Esophagus muscularis mucosa (tissue), 4 donors: ENCODE measurements at places on chromosomes 12 and 14.

GRCh38 chr12:91778938-91779400, 366.7 kb downstream of the BTG1 start:
- H3K27me3 ChIP-seq: no peaks in the 10 kb centered on the region
- H3K4me1 ChIP-seq: peaks cover 17% of the 10 kb centered on the region
- H3K4me3 ChIP-seq: no peak overlapping the region

DNA sequence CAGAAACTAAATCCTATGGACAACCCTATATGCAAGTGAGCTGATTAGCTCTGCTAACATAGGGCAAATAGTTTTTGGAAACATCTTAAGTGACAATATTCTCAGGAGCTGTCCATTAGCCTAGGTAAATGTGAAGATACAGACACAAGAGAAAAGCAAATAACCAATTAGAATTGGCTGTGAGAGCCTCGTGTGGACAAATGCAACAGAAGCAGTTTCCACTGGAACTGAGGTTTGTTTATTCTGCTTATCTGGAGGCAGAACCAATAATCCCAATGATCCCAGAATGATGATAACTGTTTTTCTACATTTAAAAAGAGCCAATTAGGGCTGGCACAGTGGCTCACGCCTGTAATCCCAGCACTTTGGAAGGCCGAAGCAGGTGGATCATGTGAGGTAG, 43.2 kb upstream of the YAF2 start:
- H3K4me3 ChIP-seq: no peak overlapping the region
- no peak overlapping the region for H3K27ac ChIP-seq

DNA sequence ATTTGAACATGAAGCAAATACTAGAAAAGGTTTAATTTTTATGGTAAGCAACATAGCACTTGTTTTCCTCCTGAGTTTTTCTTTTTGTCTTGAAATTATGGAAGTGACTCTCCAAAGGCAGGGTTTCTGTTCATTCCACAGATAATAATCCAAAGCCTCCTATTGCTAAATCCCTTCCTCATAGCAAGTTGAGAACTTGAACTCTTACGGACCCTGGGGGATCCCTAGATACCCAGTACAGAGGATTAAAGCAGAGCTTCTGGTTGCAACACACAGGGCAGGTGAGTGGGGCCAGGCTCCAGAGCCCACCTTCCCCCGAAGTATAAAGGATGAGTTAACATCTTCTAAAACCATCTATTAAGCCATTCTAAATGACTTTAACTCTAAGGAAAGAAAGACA, 294.1 kb downstream of the RMST start:
- H3K36me3 ChIP-seq: no peaks in the 10 kb centered on the region
- peak overlapping the region; percentile 68 for H3K27ac ChIP-seq

DNA sequence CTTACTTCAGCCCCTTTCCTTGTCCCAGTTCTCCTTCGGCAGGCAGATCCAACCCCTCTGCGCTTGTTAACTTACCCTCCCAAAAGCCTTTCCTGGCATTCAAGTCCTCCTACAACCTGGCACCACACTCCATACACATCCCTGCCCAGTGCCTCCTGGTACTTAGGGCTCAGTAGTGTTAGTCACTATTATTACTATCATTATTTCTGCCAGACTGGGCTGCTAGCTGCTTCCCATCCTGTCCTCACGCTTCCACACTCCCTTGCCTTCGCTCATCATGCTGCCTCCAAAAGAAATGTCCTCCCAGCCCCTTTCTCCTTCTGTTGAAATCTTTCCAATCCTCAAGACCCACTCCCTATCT, 1.6 kb upstream of the HDAC7 start:
- H3K36me3 ChIP-seq: no peaks in the 10 kb centered on the region
- H3K4me1 ChIP-seq: peaks cover 81% of the 10 kb centered on the region
- H3K27ac ChIP-seq: peak overlapping the region; percentile 92
- H3K4me3 ChIP-seq: peak overlapping the region; percentile 76
- DNase-seq: no peak

- no peak for DNase-seq
- no peaks in the 10 kb centered on the region for H3K36me3 ChIP-seq
- H3K27ac ChIP-seq: no peak overlapping the region
- peaks cover 5% of the 10 kb centered on the region for H3K4me1 ChIP-seq
- no peak overlapping the region for H3K4me3 ChIP-seq
These were observed 409.1 kb downstream of the NPAS3 start for GRCh38 chr14:33347796-33348195.

GRCh38 chr12:82456633-82457032, 98.3 kb downstream of the METTL25 start:
- H3K27ac ChIP-seq: no peak overlapping the region
- no peaks in the 10 kb centered on the region for H3K4me1 ChIP-seq
- DNase-seq: no peak
- H3K4me3 ChIP-seq: no peak overlapping the region
- H3K36me3 ChIP-seq: peaks cover 31% of the 10 kb centered on the region
